NCI-H1105 (cell line): ENCODE measurements at places on chromosomes 6 and 20.

DNA sequence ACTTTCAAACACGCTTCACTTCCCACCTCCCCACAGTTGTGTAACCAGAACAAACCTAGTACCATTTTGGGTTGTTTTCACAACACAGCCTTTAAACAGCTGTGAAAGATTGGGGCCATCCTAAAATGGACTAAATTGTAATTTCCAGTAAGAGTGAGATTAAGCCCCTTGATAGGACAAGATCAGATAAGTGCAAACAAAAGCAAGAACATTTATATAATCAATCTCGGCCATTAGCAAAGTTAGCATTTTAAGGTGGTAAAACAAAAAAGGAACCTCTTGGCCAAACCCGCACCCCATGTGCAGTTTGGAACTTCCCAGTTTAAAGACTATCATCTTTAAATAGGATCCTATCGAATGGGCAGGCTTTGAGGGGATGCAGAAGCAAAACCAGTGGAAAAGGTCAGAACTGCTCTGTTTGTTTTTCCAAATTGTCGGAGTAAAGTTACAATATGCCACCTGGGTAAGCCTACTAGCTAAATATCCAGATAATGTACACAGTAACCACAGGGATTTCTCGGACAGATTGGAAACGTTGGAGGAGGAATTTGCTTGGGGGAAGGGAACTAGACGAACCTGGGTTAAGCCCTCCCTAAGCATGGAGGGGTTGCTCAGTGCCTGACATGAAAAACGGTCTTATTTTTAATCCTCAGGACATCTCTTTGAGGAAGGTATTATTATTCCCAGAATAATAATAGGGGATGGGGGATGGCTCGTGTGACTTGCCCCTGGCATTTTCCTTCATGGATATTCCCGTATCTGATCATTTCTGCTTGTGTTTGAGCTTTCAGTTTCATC lies 159.8 kb upstream of the SALL4 start:
- no peak for DNase-seq

DNA sequence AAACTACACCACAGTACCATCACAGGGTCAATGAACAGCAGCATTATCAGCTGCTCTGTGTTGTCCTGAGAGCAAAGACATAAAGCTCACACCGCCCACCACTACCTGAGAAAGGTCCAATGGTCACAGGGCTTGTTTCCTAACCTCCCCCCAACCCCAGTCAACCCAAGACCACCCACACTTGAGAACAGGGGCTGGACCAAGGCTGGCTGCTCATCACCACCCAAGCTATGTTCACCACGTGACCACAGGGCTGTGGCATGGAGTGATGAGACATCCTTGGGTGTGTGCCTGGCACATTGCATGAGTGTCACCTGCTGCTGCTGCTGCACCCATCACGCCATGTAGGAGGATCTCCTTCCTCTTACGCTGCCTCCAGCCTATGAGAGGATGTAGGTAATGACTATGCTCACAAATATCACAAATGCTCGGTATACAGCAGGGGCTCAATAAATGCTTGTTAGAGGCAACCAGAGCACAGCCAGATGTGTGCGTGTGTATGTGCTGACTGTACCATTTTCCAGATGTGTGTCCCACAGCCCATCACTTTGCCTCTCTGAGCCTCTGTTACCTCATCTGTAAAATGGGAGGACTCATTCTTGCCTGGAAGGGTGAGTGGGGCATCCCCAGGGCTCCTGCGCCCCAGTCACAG lies 23.3 kb upstream of the SIRPA start:
- DNase-seq, result no peak

GRCh38 chr20:57829805-57830514 lies 120.1 kb upstream of the PMEPA1 start:
- no peak for DNase-seq

DNA sequence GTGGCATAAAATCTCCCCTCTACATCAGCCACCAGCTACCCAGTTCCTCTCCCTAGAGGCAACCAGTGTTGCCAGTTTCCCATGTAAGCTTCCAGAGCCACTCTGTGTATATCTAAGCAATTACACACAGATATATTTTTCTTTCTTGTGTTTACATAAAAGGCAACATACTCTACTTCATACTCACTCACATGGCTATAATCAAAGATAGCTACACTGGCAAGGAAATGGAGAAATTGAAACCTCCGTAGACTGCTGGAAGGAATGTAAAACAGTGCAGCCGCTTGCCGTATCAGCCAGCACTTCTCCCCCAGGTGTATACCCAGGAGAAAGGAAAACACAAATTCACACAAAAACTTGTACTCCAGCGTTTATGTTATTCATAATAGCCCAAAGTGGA lies 38.5 kb upstream of the NELFCD start:
- no peak for DNase-seq

DNA sequence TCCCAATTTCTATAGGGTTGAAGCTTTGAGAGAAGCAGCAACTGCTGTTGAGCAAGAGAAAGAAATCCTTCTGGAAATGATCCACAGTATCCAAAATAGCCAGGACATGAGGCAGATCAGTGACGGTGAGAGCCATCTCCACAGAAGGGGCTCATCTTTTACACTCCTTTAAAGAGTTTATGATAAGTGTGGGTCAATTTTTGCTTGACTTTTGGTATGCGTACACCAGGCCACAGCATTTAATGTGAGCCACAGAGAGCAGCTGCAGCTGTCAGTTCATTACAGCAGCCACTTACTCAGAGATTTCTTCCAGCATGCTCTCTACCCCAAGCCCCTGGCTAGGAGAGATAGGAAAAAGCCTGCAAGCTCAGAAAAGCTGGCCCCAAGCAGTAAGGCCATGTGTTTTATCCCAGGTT lies 9.9 kb downstream of the BAG2 start:
- no peak for DNase-seq

- no peak for DNase-seq
Measured at GRCh38 chr6:108706649-108707048, 141.6 kb upstream of the ARMC2 start.

DNA sequence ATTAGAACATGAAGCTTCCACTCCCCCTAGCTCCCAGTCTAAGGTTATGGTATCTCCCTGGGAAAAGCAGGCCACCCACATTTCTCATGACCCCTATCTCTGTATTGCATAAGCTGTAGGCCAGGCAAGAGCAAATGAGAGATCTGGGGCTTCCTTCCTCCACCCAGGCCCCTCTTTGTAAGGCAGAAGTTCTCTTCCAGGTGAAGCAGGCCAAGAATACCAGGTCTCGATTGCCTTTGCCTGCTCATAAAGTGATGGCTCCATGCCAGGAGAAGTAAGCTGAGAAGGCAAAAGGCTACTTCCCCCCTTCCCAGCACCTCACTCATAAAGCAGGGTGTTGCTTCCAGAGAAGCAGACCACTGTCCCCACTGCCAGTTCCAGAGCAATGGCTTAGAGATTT lies 144.1 kb upstream of the KCNK16 start:
- no peak for DNase-seq

DNA sequence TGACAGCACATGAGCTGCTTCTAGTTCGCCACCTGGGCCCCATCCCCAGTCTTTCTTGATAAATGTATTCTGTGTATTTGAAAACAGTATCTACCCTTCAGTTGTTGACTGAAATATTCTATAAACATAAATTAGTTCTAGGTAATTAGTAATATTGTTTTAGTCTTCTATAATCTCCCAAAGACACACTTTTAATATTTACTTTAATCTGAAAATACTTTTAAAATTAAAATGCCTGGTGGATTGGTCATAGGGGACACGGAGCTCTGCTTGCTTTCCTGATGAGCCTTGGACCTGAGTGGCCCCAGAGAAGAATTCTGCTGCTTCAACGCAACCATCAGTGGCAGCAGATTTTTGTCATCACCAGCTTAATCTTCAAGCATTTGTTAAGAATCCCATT lies 234.5 kb downstream of the THBS2 start:
- no peak for DNase-seq

- DNase-seq, result peak; percentile 43
Measured at GRCh38 chr6:167907837-167908681, 81.3 kb downstream of the AFDN start.

GRCh38 chr6:74510878-74511277 lies 695.0 kb downstream of the COL12A1 start:
- DNase-seq, result no peak

GRCh38 chr6:6494677-6495076 lies 93.8 kb upstream of the LY86 start:
- DNase-seq, result no peak

- no peak for DNase-seq
Measured at GRCh38 chr20:20137851-20138250, 85.5 kb downstream of the CFAP61 start.

DNA sequence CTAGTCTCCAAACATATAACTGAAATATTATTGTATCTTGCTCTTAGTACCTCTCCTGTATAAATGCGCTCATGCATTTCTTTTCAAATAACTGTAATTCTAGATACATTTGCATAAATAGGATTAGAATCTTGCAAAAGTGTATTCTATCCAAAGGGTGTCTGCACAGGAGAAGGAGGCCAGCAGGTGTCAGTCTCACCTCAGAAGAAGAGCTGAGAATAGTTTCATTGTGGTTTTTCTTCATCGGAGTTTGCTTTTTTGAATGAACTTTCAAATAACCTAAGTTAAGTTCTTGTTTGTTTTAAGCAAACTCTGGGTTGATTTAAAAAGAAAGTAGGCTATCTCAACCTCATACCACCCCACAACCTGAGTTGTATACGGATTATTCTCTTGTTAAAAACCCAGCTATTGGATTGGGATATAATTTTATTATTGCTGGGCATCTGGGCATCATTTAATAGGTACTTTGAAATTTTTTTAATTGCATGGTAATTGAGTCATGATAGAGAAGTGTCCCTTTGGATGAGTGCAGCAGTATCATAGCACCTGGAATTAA lies 125.0 kb upstream of the MLIP start:
- DNase-seq, result peak; percentile 19
